ENCODE measurements at places on chromosomes 3 and 15. TPM values are rescaled to one million over a fixed set of nuclear protein-coding genes. Genes with fewer than 3 reads are reported as not detected.
A peak's percentile ranks its signal among the peaks of the same experiment; 100 is the strongest.

DNA sequence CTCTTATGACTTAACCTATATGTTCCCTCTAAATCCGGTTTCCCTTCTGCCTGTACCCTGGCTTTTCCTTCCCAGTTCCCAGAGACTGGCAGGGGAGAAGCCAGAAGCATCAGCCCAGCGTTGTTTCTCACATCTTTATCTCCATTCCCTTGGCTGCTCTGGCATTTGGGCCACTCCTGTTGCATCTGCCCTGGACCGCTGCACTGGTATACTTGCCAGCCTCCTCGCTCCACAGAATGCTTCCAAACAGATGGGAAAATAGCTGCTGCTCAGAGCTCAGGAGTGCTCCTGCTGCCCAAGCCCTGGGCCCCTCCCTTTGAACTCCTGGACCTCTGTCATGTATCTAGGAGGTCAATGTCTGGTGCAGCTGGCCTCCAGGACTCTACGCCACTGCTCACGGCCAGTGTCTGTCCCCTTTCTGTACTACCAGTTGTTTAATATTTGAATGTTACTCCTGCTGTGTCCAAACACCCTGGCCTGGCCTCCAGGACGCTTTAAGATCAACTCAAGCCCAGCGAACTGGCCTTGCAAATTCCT, 6.8 kb downstream of the SPINT1 start:
- DNase-seq: no peak

DNA sequence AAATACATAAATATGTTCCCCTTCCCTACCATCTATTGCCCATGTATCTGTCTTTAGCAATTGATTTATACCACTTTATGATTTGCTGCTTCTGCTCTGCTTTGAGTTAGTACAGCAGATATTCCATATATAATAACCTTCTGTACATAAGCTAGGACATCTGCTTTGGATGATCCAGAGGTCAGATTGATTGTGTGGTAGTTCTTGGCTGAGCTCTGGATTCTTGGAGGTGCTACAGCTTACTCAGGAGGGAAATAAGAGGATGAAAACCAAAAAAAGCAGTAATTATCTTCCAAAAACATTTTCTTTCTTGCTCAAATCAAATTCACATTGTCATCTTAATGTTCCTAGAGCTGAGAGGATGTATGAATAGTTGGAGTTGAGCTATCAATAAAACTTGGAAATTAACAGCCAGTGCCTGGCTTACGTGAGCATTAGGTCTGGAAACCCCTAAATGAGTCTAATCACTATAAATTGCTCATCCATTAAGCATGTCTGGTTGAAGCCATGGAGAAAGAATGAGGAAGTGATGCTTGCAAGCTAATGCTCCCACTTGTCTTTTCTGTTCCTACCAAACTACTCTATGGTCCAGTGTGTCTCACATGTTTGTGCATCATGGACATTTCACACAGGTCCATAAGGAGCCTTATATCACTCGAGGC, 36.3 kb upstream of the TMEM42 start:
- no peak for DNase-seq

DNA sequence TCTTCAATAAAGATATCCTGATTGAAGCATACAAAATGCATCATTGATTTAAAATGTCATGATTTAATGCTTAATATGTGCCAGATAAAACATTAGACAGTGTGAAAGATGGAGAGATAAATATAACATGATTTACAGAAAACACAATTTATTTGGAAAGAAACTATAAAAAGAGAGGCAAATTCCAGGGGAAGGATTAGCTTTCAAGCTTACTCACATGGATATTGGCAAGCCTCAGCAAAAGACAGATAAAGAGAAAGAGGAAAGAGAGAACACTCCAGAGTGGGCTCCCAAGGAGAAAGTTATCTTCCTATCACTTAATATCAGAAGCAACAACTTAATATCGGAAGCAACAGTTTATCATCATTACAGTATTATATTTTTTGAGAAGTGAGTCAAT, 1036.5 kb downstream of the SQOR start:
- DNase-seq: no peak

DNA sequence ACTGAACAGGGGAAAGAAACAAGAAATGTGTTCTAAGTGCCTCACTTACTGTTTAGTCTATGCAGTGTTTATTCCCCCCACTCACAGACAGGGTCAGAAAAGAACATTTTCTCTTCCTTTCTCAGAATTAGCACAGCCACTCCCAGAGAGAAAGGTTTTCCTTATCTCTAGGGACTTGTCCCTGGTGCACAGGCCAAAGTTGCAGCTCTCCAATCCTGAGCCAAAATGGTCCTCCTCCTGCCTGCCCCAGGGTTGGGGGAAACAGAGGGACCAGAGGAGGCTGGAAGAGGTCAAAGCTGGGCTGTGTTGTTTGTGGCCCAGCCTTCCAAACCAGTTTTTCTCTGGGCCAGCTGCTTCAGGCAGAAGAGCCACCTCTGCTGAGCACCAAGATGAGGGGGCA, 12.0 kb downstream of the RAB6B start:
- no peak for DNase-seq

DNA sequence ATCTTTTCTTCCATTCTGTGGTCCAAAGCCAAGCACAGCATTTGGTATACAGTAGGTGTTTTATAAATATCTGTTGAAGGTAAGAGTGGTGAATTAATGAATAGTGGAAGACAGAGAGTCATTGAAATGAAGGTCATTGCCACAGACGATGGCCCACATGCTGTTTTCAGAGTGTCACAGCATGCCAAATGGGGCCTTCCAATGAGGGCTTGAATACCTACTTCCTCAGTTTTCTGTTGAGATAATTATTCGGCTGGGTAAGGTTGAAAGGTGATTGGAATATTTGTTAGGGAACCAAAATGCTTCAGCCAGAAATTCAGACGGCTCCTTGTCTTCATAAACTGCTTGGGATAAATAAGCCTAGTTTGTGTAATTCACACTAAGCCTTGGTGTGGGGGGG, 205.3 kb upstream of the TBL1XR1 start:
- DNase-seq: no peak

DNA sequence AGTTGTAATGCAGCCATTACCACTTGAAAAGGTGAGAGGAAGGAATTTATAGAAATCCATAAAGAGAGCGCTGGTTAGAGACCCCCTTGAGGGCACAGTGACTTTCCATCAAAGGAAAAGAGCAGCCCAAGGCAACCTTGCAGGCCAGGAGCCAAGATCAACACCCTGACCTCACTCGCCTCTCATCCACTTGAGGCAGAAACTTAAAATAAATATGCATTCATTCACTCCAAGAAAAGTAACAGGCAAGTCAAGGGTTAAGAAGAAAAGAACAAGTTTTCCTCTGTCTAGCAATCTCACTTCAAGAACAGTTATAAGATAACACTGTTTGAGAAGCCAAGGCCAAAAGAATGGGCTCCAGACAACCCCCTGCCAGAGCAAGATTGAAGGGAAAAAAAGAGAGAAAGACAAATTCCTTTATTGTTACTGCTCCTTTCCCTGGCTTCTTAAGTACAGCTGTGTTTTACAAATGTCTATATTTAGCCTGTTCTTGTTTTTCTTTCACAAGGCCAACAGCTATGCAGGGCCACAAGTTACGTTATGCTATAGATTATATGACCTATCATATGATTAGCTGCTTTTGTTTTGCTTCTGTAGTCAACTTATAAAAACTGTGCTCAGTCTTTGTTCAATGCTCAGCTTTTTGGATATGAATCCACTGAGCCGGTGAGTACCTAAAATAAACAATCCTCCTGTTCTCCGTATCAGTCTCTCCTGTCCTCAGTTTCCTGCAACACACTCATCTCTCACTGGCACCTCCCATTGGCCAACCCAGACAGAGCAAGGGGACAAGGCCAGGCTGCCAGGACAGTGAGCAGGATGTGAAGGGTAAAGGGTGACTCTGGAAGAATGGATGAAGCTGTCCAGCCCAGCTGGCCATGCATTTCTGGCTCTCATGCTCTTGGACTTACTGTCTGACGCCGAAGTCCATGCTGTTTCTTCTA, 15.8 kb upstream of the SSUH2 start:
- no peak for DNase-seq

GRCh38 chr3:64329037-64329436, 103.8 kb upstream of the PRICKLE2 start:
- DNase-seq: peak; percentile 55

- no peak for DNase-seq
Measured at GRCh38 chr3:117669774-117670173, 960.2 kb downstream of the TUSC7 start.

DNA sequence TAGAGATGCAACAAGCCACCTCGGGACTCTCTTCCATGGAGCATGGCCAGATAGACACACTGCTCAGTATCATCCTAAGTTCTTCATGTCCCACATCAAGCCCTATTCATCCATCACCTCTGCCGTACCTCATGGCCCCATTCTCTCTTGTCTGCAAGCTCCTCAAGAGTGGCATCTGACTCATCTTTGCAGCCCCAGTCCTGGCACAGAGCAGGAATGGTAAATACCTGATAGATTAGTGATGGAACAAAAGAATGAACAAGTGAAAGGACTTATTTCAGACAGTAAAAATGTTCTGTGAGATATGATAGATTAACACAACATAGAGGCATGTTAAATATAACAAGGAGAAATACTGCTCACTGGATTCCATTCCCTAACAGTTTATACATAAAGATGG, 176.4 kb downstream of the ISL2 start:
- no peak for DNase-seq

DNA sequence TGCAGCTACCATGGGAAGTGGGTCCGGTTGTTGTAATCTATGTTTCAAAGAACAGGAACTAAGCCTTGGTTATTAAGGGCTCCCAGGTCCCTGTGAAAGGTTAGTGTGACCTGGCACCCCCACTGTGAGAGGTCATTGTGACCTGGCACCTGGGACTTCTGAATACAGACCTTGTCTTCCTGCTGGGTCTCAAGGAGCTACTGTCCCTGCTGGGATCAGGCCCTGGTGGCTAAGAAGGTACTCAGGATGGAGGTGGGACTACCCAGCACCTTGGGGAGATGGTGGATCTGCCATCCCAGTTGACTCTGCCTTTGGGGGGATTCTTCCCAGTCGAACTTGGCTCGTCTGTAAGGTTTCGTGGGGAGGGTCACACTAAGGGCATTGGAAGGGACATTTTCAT, 10.3 kb upstream of the SLCO2A1 start:
- DNase-seq: no peak

DNA sequence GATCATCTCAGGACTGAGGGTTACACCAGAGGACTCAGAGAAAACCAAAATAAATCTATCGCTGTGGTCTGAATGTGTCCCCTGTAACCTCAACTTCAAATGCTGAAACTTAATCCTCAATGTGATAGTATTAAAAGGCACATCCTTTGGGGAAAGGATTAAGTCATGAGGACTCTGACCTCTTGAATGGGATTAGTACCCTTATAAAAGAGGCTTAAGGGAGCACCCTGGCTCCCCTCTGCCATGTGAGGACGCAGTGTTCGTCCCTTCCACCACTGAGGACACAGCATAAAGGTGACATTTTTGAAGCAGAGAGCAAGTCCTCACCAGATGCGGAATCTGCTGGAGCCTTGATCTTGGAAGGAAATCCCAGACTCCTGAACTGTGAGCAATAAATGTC, 39.5 kb downstream of the SRPRB start:
- no peak for DNase-seq

GRCh38 chr15:66408254-66408653, 21.5 kb downstream of the MAP2K1 start:
- DNase-seq: no peak

DNA sequence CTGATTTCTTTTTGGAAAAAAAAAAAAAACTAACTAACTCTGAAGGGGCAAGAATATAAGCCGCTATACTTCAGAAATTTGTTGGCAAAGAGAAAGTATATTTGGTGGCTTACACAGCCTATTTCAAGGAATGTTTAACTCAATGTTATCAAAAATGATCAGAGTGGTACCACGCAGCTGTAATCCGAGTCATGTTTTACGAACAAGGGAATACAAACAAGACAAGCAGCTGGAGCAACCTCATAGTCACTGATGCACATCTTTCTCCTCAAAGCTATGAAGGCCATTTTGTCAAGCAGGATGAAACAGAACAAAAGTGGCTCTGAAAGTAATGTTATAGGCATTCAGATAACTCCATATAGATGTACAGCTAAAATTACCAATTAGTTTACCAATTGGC, 81.2 kb downstream of the SCAPER start:
- no peak for DNase-seq

DNA sequence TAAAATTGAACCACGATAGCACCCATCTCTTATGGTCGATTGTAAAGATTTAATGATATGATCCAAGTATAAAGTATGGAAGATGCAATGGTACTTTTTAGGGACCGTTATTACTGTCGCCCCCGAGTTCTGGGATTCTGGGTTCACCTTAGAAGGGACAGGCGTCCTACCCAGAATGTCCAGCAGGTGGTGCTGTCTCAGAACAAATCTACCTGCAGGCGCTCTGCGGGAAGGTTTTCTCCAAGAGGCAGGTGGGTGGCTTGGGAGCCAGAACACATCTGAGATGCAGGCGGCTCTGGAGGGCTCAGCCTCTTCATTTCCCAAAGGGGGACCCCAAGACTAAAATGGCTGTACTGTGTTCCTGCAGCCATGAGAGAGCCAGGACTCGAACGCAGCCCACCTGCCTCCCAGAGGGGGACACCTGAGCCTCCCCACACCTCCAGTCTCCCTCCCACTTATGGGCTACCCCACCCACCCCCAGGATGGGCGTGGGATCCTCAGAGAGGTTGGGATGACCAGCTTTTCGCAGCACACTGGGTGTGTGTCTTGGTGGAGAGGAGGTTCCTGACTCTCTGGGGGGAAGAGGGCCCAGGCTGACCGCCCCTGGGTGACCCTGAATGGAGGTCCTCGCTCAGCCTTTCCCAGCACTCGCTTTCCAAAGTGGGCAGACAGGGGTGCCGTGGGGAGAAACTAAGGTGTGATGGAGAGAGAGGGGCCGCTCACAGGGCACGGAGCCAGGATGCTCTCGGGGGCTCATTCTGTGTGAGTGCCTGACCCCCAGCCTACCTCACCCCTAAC, 28.1 kb upstream of the CORO2B start:
- DNase-seq: peak; percentile 92

- no peak for DNase-seq
Measured at GRCh38 chr3:25403968-25404367, 24.1 kb upstream of the RARB start.

- no peak for DNase-seq
Measured at GRCh38 chr3:12483872-12484197, 445 bp upstream of the TSEN2 start.

Gene GNB5
- 29.9 TPM for total RNA-seq

Gene C3orf49
- not detected for total RNA-seq

Gene PRSS50
- total RNA-seq: 0.32 TPM

Gene MELTF
- total RNA-seq: 9.1 TPM

Gene SLC22A13
- total RNA-seq: not detected
